ENCODE measurements at places on chromosomes 2 and 18.

GRCh38 chr2:11835403-11835802, 89.0 kb downstream of the LPIN1 start:
- no peak for DNase-seq

DNA sequence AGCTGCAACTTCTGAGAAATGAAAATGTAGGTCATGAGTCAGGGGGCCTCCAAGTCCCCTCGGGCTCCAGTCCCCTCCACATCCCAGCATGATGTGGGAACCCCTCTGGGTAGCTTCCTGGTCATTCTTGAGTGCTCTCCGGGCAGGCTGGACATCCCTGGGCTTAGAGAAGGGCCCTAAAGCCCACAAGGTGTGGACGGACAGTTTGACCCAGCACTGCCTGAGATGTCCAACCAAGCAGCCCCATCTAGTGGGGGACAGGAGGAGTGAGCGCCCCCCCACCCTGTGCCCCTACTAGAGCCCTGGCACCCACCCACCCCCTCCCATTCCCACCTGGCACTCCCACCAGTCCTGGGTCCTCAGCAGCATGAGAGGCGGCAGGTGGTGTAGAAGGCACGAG, 46.0 kb downstream of the CYP27C1 start:
- no peak for DNase-seq

GRCh38 chr2:175478096-175478768, 296.7 kb upstream of the ATP5MC3 start:
- no peak for DNase-seq

GRCh38 chr2:177727577-177728398, 335.2 kb downstream of the AGPS start:
- DNase-seq, result no peak

DNA sequence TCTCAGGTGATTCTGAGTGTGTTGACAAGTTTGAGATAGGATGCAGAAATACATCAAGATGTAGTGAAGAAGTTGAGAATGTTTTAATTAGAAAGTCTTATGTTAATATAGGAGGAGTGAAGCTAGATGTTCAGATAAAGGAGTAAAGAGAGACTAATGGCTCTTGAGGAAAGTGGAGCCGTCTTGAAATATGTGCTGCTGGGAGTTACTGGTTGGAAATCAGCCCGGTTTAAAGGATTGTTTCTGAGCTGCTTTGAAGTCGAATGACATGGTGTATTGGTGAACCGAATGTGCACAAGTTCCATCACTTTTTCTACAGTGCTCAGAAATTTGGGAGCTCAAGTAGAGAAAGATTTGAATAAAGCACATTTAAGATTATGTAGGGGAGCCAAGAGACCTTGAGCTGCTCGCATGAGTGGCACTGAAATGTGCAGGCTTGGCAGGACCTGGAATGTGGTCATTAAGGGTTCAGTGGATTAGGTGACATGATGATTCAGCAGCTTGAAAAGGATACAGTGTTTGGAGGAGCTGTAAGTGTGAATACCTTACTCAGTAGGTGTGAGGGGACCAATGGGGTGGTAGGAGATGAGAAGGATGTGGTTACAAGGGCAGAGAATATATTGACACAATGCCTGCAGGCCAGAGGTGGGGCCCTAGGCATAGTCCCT, 68.6 kb downstream of the CAB39 start:
- DNase-seq, result no peak

DNA sequence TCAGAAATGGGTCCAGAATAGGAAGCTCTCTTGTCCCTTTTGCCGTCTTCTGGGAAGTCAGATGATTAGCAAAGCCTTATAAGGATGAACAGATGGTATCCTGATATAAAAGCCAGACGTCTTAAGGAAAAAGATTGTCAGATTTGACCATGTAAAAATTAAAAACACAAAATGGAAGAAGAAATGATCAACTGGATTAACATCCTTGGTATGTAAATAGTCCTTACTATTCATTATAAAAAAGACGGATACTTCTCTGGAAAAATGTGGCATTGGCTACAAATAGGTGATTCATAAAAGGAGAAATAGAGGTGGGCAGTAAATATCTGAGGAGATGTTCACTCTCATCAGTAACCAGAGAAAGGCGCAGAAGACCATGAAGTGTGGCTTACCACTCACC, 33.7 kb upstream of the SCLY start:
- DNase-seq, result no peak

GRCh38 chr2:205297368-205297767, 384.9 kb upstream of the NRP2 start:
- DNase-seq, result no peak

DNA sequence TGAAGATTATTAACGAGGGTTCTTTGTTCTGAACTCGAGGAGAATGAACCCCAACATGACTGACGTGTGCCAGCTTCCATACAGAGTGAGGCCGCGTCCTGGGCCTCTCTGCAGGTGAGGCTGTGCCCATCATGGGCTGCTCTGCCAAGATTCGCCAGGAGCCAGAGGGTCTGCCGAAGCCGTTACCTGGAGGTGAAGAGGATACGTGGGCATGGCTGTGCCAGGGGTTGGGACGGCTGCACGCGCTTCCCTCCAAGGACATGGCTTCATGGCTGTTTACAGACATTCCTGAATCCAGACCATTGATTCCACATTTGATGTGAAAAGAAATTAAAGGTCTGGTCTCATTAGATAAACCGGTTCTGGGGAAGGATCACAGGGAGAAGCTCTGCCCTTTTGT, 211.4 kb upstream of the SALL3 start:
- DNase-seq, result no peak

- DNase-seq, result no peak
These were observed 28.6 kb downstream of the TPRKB start for GRCh38 chr2:73708527-73708926.

DNA sequence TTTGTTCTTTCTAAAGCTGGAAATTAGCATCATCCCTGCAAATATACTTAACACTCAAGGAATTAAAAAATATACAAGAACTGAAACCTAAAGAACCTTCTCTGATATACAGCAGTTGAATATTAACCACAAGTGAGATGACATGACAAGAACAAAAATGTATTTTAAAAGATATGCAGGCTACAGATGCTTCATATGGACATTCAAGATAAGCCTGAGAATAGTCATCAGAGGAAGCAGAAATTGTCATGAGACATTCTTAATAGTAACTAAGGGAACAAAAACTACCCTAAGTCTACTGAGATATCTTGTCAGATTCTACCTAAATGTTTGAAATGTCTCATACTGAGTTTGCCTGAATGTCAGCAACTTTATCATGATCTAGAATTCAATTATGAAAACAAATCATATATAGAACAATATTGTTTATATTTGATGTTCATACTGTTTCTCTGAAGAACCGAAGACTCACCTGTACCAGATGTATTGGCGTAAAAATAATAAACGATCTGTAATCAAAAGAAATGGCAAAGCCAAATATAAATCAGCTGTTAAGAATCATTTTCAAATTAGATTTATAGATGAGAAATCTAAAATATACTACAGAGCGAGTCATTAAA, 4.7 kb downstream of the NBAS start:
- DNase-seq, result no peak

GRCh38 chr2:58137221-58137620, 90.6 kb downstream of the VRK2 start:
- no peak for DNase-seq

DNA sequence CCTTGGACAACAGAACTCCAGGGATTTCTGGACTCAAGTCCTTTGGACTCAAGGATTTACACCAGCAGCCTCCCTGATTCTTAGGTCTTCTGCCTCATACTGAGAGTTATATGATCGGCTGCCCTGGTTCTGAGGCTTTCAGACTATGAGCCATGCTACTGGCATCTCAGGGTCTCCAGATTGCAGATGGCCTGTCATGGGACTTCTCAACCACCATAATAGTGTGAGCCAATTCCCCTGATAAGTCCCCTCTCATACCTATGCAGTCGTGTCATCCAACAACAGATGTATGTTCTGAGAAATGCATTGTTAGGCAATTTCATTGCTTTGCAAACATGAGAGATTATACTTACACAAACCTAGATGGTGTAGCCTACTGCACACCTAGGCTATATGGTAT, 61.4 kb upstream of the MSTN start:
- no peak for DNase-seq

- DNase-seq, result no peak
These were observed 15.9 kb downstream of the ARHGEF4 start for GRCh38 chr2:130852521-130853115.

DNA sequence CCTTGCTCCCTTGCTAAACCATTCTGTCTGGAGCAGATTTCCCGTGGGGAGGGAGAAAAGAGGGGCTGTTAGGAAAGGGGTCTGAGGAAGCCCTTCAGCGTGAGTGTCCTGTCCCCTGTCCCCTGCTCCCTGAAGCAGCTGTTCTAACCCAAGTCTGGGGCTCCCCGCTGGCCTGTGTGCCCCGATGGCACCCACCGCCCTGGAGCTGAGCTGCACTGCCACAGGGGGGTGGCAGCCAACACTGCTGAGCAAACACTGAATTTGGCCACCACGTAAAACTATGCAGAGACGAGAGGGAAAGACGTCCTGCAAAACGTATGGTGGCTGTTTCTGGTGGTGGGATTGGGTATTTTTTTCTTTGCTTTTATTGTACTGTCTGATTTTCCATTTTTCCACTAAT, 17.9 kb downstream of the KCNG2 start:
- no peak for DNase-seq

GRCh38 chr2:94986392-94986963, 39.0 kb upstream of the MAL start:
- DNase-seq, result no peak

- DNase-seq, result no peak
These were observed 44.3 kb downstream of the MYCN start for GRCh38 chr2:15984368-15985255.

GRCh38 chr2:241904791-241905710, 35.5 kb downstream of the RTP5 start:
- no peak for DNase-seq

- no peak for DNase-seq
These were observed 79.1 kb downstream of the LYPD6 start for GRCh38 chr2:149409506-149409905.

- DNase-seq, result no peak
These were observed 32.5 kb upstream of the SGPP2 start for GRCh38 chr2:222391743-222392285.

GRCh38 chr2:4134551-4135550, 431.5 kb downstream of the DCDC2C start:
- DNase-seq, result no peak

GRCh38 chr18:23662309-23663263, at the start of gene ANKRD29:
Gene ANKRD29, minus strand, starts transcription at chr18:23662911. Its CDS starts 181 bp downstream, at chr18:23662730.
- peak; percentile 18 for DNase-seq

- DNase-seq, result peak; percentile 68
These were observed 13.2 kb downstream of the ARL4C start for GRCh38 chr2:234483568-234484251.

DNA sequence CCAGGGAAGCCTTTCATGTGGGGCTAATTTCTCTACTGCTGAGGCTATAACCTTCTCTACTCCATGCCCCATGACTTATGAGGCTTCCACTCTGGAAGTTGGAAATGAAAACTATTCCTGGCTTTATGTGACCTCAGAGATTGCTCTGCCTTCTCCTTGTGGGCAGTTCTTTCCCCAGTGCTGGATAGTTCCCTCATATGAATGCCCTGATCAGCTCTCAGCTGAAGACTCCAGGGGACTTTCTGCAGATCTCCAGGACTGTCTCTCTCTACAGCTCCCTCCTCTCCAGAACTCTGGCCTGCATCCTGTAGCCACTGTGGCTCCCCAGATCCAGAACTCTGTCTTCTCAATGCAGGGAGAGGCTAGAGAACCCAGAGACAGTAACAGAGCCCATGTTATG, 235.1 kb downstream of the SEPTIN10 start:
- no peak for DNase-seq

DNA sequence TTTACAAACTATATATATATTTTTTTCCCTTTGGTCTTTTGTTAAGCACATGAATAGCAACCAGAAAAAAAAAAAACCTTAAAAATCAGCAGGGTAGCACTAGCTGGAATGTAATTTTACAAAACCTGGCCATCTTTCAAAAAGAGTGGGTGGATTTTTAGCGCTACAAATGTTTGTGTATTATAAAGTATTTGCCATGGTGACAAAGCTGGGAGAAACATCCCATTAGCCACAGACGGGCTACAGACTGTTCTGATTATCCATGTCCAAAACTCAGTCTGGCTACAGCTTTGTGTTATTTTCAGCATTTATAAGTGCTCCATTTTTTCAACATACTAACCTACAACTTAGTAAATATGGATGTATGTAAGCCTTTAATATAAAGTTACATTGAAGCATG, 249.5 kb upstream of the TANK start:
- DNase-seq, result no peak

DNA sequence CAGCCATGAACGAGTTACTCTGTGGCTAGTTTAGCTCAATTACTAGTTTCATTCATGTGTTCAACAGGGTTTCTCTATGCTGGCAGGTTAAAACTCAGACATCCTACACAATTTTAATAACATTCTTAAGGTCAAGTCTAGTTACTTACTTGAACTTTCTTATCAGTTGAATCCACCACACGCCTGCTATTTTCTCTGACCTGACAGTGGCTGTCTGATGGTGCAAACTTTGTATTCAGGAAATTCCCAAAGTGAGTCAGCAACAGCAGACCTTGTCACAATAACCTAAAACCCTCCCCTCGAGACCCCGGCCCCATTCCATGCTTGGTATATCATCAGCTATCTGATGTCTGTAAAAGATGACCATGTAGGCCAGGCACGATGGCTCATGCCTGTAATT, 20.8 kb upstream of the CIDEA start:
- DNase-seq, result no peak

- DNase-seq, result no peak
These were observed 55.9 kb downstream of the ZAP70 start for GRCh38 chr2:97769308-97769707.

GRCh38 chr18:22031611-22032010, 137.8 kb upstream of the GATA6 start:
- DNase-seq, result no peak

- DNase-seq, result no peak
These were observed 91.1 kb downstream of the TTC32 start for GRCh38 chr2:19810637-19811036.

DNA sequence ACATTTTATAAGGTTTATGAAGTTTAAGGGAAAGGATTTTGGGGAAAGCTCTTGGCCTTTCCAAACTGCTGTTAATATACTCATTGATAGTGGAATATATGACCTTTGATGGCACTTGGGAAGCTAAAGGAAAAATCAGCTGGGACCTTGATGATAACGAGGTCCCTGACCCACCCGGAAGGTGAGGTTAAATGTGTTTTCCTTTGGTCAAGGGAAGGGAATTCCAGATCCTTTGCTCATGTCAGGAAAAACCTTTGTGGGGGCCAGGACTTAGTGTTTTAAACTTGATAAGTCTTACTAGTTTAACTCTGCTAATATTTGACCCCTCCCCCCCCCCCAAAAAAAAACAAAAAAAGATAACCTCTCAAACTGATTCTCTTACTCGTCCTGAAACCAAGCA, 50.7 kb downstream of the CRIM1 start:
- DNase-seq, result no peak

GRCh38 chr2:204483608-204484081, 61.6 kb upstream of the PARD3B start:
- no peak for DNase-seq
